ENCODE measurements at places on chromosomes 2 and 18.

- H3K4me3 ChIP-seq, result no peak overlapping the region
- H3K27me3 ChIP-seq, result peaks cover 37% of the 10 kb centered on the region
- no peak overlapping the region for H3K27ac ChIP-seq
These were observed 403 bp upstream of the CLUL1 start for GRCh38 chr18:596288-596881.

DNA sequence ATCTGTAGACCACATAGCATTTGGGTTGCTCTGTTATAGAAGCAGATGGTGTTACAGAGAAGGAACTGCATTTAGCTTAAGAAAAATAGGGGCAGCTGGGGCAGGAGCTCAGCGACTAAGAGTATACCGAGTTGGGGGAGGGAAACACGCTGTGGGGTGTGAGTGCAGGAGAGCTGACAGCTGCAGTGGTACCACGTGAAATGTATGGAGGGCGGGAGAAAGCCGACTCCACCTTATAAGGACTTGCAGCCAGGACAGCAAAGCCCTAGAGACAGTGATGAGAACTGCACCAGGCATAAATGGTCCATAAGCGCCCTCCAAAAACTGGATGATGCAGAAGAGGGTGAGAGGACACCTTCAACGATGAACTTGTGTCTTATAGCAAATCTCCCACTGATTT, 237.6 kb downstream of the PRKCE start:
- H3K27ac ChIP-seq, result no peak overlapping the region
- no peaks in the 10 kb centered on the region for H3K36me3 ChIP-seq
- no peaks in the 10 kb centered on the region for H3K27me3 ChIP-seq
- H3K4me3 ChIP-seq, result no peak overlapping the region
- H3K4me1 ChIP-seq, result peaks cover 8% of the 10 kb centered on the region

GRCh38 chr2:138811431-138811830, 31.2 kb upstream of the NXPH2 start:
- H3K4me3 ChIP-seq, result no peak overlapping the region
- H3K27ac ChIP-seq, result no peak overlapping the region
- no peak for DNase-seq
- peaks cover 3% of the 10 kb centered on the region for H3K27me3 ChIP-seq
- no peaks in the 10 kb centered on the region for H3K36me3 ChIP-seq

- H3K36me3 ChIP-seq, result no peaks in the 10 kb centered on the region
- no peak for DNase-seq
- peak overlapping the region; percentile 46 for H3K27ac ChIP-seq
- no peaks in the 10 kb centered on the region for H3K27me3 ChIP-seq
- no peak overlapping the region for H3K4me3 ChIP-seq
These were observed 31.9 kb downstream of the ATP8B1 start for GRCh38 chr18:57771193-57771592.

DNA sequence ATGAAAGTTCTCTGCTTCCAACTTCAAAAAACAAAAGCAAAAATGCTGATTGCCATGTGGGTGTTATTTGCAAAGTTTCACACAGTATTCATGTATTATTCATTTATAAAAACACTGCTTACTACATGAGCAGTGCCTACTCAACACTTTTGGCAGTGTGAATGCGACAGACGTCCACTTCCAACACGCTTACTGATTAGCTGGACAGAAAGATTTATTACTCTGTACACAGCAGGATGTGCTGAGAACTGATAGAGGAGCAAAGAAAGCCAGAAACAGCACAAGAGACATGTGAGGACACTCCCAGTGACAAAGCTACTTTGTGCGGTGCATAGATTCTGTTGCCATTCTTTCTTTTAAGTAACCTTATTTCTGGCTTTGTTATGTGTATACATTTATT, 258.8 kb downstream of the DLGAP1 start:
- no peaks in the 10 kb centered on the region for H3K36me3 ChIP-seq
- H3K27ac ChIP-seq, result no peak overlapping the region
- H3K4me3 ChIP-seq, result no peak overlapping the region

DNA sequence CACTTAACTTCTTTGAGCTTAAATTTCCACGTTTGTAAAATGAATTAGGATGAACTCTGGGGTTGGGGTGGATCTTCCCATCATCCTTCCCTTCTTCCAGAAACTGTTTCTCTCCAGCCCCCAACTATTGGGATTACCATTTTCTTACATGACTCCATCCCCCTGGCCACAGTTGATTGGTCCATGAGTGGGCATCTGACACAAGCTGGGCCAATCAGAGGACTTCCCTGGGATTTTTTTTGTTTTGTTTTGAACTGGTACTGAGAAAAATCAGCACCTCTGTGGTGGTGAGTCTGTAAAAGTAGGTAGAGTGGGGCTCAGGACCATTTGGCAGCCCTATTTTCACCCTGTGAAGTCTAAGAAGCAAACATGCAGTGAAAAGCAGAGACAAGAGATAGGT, 118.0 kb upstream of the SERTAD2 start:
- no peak overlapping the region for H3K4me3 ChIP-seq
- H3K27ac ChIP-seq, result no peak overlapping the region
- DNase-seq, result no peak
- peaks cover 21% of the 10 kb centered on the region for H3K4me1 ChIP-seq
- no peaks in the 10 kb centered on the region for H3K36me3 ChIP-seq
- no peaks in the 10 kb centered on the region for H3K27me3 ChIP-seq

DNA sequence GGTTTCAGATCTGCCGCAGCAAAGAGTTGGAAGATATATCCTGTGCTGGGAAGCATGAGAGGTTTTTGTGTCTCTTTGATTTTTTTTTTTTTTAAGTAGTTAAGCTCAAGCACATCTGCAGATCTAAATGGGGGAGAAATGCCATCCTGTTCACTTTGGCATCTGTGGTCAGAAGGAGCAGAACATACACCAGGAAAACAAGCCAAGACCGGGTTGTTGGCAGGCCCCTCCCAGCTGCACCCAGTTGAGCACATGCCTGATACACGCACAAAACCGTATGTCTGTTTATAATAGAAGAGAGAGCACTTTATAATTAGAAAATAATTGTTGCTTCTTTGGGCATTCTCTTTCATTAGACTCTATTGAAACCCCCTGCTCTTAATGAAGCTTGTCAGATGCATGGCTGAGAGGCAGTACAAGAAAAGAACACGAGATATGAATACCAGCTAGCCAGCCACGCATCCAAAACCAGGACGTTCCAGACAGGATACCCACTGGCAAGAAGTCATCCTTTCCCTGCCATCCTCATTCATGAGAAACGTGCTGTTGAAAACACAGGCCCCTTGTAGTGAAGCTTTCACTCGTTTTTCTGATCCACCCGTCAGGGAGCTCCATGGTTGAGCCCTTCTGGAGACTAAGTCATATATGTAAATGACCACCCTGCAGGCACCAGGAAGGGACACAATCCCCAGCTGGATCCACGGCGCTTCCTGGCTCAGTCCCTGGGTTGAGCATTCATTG, 152.2 kb downstream of the ALPK2 start:
- H3K27me3 ChIP-seq, result no peaks in the 10 kb centered on the region
- DNase-seq, result no peak
- no peak overlapping the region for H3K4me3 ChIP-seq

DNA sequence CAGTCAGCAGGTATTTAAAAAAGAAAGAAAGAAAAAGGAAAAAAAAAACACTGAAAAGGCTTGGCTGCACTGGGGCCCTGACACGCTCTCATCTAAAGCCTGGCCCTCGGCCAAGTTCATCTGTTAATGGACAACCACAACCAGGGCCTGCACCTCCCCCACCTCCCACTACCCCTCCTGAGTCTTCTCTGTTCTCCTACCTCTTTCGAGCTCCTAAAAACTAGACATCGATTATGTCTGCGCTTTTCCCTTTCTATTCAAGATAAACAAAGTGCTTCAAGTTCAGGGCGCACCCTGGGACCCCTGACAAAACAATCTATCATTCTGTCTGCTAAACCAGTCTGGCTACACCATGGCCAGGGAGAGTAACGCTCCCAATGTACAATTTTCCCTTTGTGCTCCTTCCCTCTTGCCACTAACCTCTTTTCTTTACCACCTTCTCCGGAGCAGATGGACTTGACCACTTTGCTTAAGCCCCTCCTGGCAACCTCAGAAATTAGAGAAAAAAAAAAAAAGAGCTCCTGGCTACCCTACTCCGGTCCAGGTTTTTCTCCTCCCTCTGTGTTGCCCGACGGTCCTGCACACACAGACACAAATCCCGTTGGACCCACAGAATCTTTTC, 22.7 kb downstream of the BCL11A start:
- no peak overlapping the region for H3K27ac ChIP-seq
- H3K4me3 ChIP-seq, result no peak overlapping the region
- H3K4me1 ChIP-seq, result no peaks in the 10 kb centered on the region
- H3K27me3 ChIP-seq, result no peaks in the 10 kb centered on the region
- peak; percentile 68 for DNase-seq

GRCh38 chr2:100730290-100730868, 89.6 kb upstream of the NPAS2 start:
- peak; percentile 61 for DNase-seq
- no peaks in the 10 kb centered on the region for H3K36me3 ChIP-seq
- no peak overlapping the region for H3K27ac ChIP-seq
- no peaks in the 10 kb centered on the region for H3K27me3 ChIP-seq
- peaks cover 14% of the 10 kb centered on the region for H3K4me1 ChIP-seq

DNA sequence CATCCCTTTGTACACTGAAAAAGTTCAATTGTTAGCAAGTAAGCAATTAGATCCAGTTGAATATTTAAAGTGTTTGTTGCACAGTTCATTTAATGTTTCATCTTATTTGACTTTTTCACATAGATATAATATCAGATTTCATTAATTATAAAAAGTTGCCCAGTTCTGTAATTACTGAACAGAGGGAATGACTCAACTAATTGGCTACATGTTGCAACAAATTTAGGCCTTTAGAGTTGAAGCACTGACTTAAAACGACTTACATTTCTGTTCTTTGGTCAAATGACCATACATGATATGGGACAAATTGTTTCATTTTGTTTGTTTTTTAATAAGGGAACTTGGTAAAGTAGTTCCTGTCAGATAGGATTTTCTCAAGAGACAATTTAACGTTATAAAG, 68.5 kb upstream of the FAM117B start:
- no peaks in the 10 kb centered on the region for H3K4me1 ChIP-seq
- H3K36me3 ChIP-seq, result no peaks in the 10 kb centered on the region
- H3K27ac ChIP-seq, result no peak overlapping the region
- no peak for DNase-seq
- H3K4me3 ChIP-seq, result no peak overlapping the region

DNA sequence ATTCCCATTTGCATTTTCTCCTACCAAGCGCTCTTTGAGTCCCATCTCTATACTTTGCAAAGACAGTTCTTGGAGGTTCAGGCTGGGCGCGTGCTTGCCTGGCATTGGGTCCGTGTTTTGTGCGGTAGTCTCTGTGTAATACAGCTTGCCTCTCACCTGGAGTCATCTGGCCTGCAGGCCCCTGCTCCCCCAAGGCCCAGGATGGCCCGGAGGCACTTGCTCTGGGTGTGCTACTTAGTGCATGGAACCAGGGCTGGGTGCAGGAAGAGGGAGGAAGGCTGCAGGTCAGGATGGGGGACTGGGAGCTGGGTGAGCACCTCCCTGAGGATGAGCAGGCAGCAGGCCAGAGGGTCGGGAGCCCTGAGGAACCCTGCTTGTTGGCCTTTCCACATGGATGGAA, 220.9 kb downstream of the LDLRAD4 start:
- no peaks in the 10 kb centered on the region for H3K36me3 ChIP-seq
- H3K27ac ChIP-seq, result no peak overlapping the region
- no peaks in the 10 kb centered on the region for H3K27me3 ChIP-seq
- peaks cover 48% of the 10 kb centered on the region for H3K4me1 ChIP-seq

DNA sequence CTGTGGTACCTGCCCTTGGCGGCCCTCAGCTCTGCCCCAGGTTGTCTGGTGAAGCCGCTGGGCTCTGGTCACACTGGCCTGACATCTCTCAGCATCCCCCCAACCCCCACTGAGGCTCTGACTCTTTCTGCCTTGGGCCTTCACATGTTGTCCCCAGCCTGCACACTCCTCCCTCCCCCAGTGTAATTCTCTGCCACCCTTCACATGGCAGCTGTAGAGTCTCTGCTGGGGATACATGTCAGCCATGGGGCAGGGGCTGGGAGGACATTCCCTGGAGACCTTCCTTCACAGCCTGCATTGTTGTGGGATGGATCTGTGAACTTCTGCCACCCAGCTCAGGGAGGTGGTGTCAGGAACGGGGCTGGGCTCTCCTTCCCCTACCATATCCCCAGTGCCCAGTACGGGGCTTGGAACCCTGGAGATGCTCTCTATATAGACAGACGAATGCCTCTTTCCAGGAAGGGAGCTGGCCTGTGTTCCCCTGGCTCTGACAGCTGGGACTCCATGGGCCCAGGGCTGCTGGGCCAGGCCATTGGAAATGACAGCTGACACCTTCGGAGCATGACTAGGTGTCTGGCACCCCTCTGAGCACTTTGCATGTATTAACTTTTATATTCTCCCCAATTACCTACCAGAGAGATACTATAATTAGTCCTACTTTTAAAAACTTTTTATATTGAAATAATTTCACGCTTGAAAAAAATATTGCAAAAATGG, 151.5 kb downstream of the INHBB start:
- no peaks in the 10 kb centered on the region for H3K27me3 ChIP-seq
- H3K36me3 ChIP-seq, result no peaks in the 10 kb centered on the region
- no peak for DNase-seq
- H3K4me1 ChIP-seq, result no peaks in the 10 kb centered on the region
- H3K27ac ChIP-seq, result no peak overlapping the region
- H3K4me3 ChIP-seq, result no peak overlapping the region

DNA sequence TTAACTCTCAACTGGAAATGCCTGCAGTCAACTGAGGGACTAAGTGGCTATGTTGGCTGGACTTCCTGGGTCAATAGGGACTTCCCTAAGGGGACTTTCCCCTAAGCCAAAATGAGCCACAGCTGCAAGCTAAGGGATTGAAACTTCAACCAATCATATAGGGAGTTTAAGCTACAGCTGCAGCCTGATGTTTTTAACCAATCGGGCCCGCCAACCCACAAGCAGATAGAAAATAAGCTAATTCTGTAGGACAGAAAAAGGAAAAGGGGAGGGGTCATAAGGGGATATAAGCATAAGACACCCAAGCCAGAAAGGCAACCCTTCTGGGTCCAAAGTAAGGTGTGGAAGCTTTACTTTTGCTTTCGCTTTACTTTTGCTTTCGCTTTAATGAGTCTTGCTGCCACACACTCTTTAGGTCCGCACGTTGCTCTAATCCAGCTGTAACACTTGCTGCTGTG, 927.5 kb downstream of the ERBB4 start:
- no peak for DNase-seq
- H3K4me1 ChIP-seq, result no peaks in the 10 kb centered on the region
- no peak overlapping the region for H3K27ac ChIP-seq
- no peaks in the 10 kb centered on the region for H3K36me3 ChIP-seq
- no peaks in the 10 kb centered on the region for H3K27me3 ChIP-seq
- H3K4me3 ChIP-seq, result no peak overlapping the region

- no peaks in the 10 kb centered on the region for H3K36me3 ChIP-seq
- H3K4me3 ChIP-seq, result no peak overlapping the region
- H3K27me3 ChIP-seq, result no peaks in the 10 kb centered on the region
- no peak for DNase-seq
These were observed 105.9 kb upstream of the CREB1 start for GRCh38 chr2:207423886-207424285.

DNA sequence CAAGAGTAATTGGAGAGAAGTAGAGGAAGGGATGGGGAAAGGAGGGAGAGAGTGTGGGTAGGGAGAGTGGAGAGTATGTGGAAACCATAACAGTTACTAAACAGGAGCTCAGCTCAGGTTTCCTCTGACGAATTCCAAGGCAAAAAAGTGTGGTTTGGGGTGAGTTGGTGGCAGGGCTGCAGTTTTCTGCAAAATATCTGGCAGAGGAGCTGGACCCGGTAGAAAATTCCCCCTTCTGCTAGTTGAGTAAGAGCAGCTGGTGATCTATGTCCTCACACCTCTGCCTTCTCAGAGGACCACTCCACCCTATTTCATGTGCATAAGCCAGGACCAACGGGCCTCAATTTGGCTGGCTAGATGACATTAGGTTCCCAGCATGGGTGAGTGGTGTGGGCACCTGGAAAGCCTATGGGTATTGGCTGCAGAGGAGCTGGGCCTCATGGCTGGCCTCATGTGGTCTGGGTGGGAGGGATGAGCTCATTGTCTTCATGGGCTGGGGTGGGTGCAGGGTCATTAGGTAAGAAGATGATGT, 13.2 kb downstream of the NRP2 start:
- peaks cover 54% of the 10 kb centered on the region for H3K4me1 ChIP-seq
- H3K27ac ChIP-seq, result no peak overlapping the region
- H3K4me3 ChIP-seq, result no peak overlapping the region
- no peak for DNase-seq
